ENCODE measurements at places on chromosomes 16 and 17. TPM values are rescaled to one million over a fixed set of nuclear protein-coding genes. Genes with fewer than 3 reads are reported as not detected.

GRCh38 chr17:61157246-61157886 is 242.3 kb upstream of the TBX2 start:
- peak; percentile 5 for DNase-seq

GRCh38 chr16:55494994-55495421 is 13.9 kb upstream of the LPCAT2 start:
- DNase-seq: peak; percentile 47

GRCh38 chr17:63496177-63496576 is 19.3 kb downstream of the ACE start:
- DNase-seq: no peak

GRCh38 chr17:40041196-40041595 is 13.0 kb downstream of the MED24 start:
- no peak for DNase-seq

GRCh38 chr17:7589891-7590691 is at the start of gene SOX15:
Gene SOX15, minus strand, starts transcription at chr17:7590094. Its CDS starts 418 bp downstream, at chr17:7589676.
- DNase-seq: no peak

Gene CDH5
- 312 TPM for total RNA-seq

DNA sequence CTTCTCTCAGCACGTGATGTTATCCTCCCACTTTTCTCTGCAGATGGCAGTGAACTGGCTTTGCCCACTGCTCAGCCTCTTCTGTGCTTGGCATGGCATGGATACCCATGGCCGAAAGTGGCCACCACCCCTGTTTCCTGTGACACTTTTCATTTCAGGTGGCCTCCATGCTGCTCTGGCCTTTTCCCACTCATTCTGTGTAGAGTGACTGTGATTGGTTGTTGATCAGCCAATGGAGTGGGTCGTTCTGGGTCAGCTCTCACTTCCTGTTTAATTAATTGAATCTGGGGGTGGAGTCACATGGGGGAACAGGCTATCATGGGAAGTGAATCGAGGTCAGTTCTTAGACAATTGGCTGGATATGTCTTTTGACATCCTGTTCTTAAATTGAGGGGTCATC is 350.1 kb upstream of the EEF2KMT start:
- no peak for DNase-seq

- DNase-seq: no peak
Measured at GRCh38 chr17:74430385-74430705, 1.5 kb upstream of the GPRC5C start.

DNA sequence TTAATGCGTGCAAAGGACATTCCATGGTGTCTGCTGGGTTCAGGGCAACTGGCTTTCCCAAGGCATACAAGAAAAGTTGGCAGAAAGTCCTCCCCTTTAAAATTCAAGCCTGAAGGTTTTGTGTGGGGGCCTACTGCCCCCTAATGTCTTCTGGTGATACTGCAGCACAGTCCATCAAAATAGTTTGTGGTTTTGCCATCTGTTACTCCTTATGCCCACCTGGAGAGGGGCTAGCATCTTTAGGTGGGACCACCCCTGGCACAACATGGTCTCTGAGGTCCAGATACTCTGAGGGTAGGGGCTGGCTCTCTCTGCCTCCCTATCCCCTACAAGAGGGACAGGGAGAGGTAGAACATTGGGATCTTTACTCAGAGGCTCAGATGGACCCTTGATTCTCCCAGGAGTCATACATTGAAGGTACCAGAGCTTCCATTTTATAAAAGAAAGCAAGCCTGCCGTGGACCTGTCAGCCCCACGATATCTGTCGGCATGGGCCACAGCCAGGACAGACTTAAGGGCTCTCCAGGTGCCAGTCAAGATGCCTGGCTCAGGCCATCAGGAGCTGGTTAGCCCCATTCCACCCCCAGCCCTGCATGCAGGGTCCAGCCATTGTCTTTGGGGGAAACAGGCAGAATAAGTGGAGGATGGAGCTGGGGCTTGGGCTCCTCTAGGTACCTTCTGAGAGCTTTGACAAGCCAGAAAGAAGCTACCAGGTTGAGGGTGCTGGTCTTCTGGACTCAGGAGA is 6.3 kb downstream of the ESRP2 start:
- peak; percentile 60 for DNase-seq

GRCh38 chr17:64497565-64498035 is 746 bp upstream of the POLG2 start:
- no peak for DNase-seq

- no peak for DNase-seq
Measured at GRCh38 chr16:49638673-49639610, 217.0 kb downstream of the ZNF423 start.

- no peak for DNase-seq
Measured at GRCh38 chr16:8631373-8631772, 9.9 kb downstream of the METTL22 start.

DNA sequence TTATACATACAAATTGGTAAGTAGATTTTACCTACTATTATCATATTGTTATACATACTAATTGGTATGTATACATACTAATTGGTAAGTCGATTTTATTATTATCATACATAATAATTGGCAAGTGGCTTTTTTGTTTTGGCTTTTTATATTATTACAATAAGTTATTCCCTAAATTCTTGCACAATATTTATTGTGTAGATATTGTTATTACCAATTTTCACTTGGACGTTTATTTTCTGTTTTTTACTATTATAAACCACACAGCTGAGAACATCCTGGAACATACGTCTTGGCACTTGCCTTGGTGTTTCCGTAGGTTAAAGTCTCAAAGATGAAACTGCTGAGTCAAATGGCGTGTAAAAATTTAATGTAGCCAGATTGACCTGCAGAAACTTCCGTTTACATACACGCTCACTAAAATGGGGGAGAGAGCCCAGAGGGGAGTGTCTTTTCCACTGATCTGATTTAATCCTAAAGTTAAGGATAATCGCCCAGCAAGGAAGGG is 18.9 kb downstream of the GNGT2 start:
- DNase-seq: peak; percentile 71

GRCh38 chr17:40000161-40000560 is 15.1 kb upstream of the CSF3 start:
- DNase-seq: no peak

Gene SOX8
- 0.60 TPM for total RNA-seq

GRCh38 chr16:71526111-71526631 is at the start of gene CHST4:
Gene CHST4, plus strand, starts transcription at chr16:71526426. Its CDS starts 10,252 bp downstream, at chr16:71536678.
- no peak for DNase-seq

Gene FAM171A2
- total RNA-seq: 8.1 TPM

- DNase-seq: no peak
Measured at GRCh38 chr17:28570716-28571360, 486 bp downstream of the PIGS start.

- DNase-seq: peak; percentile 40
Measured at GRCh38 chr16:83513008-83513755, 294.6 kb upstream of the HSBP1 start.
